ENCODE measurements at places on chromosomes 5 and 9.

GRCh38 chr5:150143350-150144245 lies 12.0 kb downstream of the PDGFRB start:
- no peak for DNase-seq

DNA sequence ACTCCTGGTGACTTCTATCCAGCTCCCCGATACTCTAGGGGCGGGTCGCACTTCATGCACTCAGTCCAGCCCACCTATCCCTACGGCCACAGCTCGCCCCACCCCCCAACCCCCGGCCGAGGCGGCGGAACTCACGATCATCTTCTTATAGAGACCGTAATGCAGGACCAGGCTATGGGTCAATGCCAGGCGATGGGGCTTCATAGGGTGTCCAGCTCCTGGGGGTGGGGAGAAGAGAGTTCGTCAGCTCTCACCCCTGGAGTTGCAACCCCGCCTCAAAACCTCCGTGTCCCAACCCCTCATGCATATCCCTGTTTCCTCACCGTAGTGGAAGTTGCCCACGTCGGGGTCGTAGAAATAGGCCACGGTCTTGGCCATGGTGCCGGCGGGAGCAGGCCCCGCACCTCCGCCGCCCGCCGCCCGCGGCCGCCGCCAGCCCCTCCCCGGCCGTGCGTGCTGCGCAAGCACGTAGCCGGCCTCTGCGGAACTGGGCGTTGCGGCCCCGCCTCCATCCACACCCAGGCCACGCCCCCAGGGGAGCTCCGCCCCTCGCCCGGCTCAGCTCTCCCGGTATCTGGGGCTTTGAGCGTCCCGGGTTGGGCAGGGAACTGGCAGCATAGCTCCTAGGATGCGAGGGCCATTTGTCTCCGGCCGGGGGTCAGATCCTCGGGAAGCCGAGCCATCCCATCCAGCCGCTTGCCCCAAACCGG lies at the start of the genes HDAC3 and RELL2:
TSS of gene HDAC3 (minus strand) at position 437 of the 710 bp plus-strand sequence. CDS start at position 378, 59 bp downstream.
TSS of gene RELL2 (plus strand) at position 585 of the 710 bp plus-strand sequence. CDS start 1,229 bp downstream, outside the sequence.
- peak; percentile 89 for DNase-seq

- DNase-seq = no peak
Measured at GRCh38 chr5:147554261-147554817, 44.5 kb upstream of the DPYSL3 start.

DNA sequence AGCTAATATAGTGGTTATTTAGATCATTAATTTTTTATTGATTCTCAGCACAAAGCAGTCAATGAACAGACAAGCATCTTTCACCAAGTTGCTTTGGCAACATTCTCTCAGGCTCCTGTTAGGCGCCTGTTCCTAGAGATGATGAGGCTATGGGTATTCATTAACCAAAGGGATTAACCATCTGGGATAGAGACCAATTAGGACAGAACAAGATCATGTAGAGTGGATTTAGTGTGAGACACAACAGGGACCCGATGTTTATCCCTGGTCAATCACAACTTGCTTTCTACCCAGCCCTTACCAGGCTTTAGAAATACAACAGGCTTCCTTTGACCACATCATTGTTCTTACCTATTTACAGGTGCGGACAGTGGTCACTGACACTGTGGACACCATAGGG lies 82.2 kb downstream of the PJA2 start:
- DNase-seq = no peak

- no peak for DNase-seq
Measured at GRCh38 chr9:13111778-13112177, 167.7 kb downstream of the MPDZ start.

DNA sequence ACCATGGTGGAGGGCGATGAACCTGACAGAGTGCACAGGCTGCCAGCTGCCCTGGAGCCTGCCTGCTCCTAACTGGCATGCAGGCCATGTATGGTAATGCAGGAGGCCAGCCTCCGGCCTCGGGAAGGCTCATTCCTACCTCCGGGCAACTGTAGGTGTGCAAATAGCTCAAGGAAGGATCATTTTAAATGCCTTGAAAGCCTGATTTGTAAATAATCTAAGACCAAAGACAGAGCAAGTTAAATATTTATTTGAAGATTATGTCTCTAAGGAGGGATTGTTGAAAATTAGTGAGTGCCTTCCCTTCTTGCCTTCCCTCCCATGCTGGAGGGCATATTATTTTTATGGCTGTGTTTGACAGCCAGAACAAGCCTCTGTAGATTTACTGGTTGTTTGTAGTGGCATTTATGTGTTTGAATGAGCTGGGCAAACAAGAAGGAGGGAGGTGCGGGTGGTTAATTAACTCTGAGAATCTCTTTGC lies 285.7 kb upstream of the TUT7 start:
- no peak for DNase-seq

DNA sequence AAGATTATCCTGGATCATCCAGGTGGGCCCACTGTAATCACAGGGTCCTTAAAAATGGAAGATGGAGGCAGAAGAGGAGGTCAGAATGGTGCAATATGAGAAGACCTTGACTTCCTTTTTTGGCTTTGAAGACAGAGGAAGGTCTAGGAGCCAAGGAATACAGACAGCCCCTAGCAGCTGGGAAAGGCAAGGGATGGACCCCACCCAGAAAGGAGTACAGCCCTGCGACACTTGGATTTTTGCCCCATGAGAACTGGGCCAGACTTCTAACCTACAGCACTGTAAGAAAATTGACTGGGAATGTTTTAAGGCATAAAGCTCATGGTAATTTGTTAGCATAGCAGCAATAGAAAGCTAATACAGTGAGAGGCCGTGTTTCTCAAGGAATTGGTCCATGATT lies 66.9 kb upstream of the LRRTM2 start:
- DNase-seq = no peak

DNA sequence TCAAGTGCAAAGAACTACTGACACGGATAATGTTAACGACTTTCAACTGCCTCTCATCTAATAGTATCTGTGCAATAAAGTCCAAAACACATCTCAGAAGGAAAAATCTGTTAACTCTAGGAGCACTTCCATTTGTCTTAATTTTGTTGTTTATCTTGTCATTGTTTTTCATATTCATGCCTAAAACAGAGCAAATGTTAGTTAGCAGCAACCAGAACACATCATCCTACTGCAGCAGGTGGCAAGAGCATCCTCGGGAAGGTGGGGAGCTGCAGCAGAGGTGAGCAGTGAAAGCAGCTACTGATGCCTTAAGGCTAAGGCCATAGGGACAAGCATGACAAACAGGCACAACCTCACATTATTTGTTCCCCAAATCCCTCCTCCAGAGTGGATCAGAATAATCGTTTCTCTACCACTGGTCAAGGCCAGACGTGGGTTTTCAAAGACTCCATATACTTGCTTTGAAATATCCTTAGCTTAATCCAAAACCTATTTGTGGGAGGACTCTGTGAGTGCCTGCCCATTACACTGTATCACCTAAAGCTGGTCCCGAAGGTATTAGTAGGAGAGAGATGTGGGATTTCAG lies 1.0 kb downstream of the HMGCS1 start:
- no peak for DNase-seq

- no peak for DNase-seq
Measured at GRCh38 chr9:132247942-132248341, 86.1 kb downstream of the NTNG2 start.

DNA sequence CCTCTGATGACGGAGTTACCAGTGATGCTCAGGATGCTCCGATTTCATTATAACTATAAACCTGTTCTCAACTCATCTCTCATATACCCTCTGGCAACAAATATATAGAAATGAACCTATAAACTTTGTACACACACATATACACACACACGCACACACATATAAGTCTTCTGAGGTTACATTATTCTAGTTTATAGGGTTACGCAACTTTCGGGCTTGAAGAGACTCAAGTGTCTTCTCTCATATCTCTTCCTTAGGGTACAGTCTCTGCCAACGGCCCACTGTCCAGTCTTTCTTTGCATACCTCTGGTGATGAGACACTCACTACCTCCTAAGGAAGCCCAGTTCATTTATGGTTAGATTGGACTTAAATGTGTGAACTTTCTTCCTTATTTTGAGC lies 69.4 kb upstream of the TBC1D2 start:
- no peak for DNase-seq

All from stimulated activated CD8-positive, alpha-beta memory T cell treated with anti-CD3 and anti-CD28 coated beads, Interleukin-15, amount 100 ng/mL, for 4 hours (primary cell).